ENCODE measurements at places on chromosomes 12 and 14.

- DNase-seq = no peak
Observed at GRCh38 chr12:89156862-89157262, 195.4 kb downstream of the DUSP6 start.

DNA sequence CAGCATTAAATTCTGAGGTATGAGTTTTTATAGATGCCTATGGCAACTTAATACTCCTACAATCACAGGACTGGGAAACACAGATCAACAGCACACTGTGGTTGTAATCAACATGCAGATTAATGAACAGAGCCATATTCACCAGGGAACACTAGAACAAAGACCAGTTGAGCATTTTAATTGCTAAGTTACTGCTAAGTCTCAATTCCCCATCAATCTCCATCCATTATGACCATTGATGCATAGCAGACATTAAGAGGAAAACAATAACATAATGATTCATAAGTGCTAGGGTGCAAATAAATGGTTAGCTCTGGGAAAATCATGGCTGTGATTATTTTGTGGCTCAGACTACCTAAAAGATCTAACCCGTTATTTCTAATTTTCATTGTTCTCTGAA lies 505.6 kb downstream of the TRHDE start:
- no peak for DNase-seq

DNA sequence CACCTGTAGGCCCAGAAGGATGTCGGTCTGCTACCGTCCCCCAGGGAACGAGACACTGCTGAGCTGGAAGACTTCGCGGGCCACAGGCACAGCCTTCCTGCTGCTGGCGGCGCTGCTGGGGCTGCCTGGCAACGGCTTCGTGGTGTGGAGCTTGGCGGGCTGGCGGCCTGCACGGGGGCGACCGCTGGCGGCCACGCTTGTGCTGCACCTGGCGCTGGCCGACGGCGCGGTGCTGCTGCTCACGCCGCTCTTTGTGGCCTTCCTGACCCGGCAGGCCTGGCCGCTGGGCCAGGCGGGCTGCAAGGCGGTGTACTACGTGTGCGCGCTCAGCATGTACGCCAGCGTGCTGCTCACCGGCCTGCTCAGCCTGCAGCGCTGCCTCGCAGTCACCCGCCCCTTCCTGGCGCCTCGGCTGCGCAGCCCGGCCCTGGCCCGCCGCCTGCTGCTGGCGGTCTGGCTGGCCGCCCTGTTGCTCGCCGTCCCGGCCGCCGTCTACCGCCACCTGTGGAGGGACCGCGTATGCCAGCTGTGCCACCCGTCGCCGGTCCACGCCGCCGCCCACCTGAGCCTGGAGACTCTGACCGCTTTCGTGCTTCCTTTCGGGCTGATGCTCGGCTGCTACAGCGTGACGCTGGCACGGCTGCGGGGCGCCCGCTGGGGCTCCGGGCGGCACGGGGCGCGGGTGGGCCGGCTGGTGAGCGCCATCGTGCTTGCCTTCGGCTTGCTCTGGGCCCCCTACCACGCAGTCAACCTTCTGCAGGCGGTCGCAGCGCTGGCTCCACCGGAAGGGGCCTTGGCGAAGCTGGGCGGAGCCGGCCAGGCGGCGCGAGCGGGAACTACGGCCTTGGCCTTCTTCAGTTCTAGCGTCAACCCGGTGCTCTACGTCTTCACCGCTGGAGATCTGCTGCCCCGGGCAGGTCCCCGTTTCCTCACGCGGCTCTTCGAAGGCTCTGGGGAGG lies at the start of gene LTB4R:
Gene LTB4R, plus strand, starts transcription at position 857 of the 959 bp plus-strand sequence. CDS start 4,150 bp downstream, outside the sequence.
- DNase-seq = peak; percentile 76

- no peak for DNase-seq
Observed at GRCh38 chr12:126617312-126617711, 1552.1 kb downstream of the AACS start.

- DNase-seq = no peak
Observed at GRCh38 chr12:131857908-131858850, 30.0 kb downstream of the MMP17 start.

DNA sequence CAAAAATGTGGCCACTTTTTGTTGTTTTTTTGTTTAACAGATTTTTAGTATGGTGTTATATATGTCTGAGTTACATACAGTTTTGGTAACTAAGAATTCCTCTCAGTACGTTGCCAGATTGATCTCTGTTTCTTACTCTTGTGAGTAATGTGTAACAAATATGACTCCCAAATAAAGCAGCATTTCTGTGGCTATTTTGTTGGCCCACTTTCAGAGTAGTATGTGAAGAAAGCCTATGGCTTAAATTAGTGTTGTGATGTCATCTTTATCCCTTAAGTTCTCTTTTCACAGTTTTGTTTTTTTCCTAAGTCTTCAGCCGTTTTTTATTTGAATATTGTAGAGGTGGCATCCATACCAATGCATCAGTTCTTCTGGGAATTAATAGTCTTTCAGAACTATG lies 10.7 kb downstream of the PCNX4 start:
- no peak for DNase-seq

- DNase-seq = no peak
Observed at GRCh38 chr12:130138478-130138877, 23.8 kb upstream of the FZD10 start.

DNA sequence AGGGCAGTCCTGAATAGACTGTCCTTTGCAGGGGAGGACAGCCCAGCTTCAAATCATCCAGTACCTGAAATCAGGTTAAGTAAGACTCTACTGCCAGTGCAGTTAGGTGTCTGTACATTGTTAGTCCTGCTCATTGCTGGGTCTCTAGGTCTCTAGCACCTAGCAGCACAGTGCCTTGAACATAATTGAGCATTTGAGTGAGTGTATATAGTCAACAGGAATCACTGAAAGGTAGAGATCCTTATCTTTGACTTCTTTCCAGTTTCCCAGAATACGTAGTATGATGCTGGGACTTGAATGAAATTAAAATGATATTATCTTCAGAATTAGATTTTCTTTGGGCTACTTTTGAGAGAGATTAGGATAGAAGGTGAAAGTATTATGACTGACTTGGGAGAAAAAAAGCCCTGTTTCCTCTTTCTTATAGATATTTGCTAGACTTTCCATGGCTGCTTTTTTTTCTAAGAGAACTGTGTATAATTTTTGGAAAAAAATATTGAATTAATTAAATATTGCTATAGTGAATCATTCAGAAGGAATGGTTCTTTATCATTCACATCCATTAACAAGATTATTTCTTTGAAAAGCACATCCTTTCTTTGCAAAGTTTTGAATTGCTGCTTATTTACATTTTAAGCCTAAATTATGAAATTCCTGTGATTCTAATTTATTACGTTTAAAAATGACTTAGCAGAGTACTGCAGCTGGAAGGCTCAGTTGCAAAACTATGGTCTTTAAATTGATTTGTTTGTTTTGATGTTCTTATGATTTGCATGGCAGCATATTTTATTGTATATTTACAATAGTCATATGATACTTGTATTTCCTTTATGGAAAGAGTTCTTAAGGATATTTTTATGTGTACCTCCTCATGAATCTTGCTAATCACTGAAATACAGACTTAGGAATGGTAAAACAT lies 51.6 kb downstream of the PPP4R4 start:
- no peak for DNase-seq

GRCh38 chr14:31024010-31024480 lies 1.4 kb upstream of the AP4S1 start:
- no peak for DNase-seq

- DNase-seq = no peak
Observed at GRCh38 chr12:83514372-83514771, 827.7 kb downstream of the TMTC2 start.

DNA sequence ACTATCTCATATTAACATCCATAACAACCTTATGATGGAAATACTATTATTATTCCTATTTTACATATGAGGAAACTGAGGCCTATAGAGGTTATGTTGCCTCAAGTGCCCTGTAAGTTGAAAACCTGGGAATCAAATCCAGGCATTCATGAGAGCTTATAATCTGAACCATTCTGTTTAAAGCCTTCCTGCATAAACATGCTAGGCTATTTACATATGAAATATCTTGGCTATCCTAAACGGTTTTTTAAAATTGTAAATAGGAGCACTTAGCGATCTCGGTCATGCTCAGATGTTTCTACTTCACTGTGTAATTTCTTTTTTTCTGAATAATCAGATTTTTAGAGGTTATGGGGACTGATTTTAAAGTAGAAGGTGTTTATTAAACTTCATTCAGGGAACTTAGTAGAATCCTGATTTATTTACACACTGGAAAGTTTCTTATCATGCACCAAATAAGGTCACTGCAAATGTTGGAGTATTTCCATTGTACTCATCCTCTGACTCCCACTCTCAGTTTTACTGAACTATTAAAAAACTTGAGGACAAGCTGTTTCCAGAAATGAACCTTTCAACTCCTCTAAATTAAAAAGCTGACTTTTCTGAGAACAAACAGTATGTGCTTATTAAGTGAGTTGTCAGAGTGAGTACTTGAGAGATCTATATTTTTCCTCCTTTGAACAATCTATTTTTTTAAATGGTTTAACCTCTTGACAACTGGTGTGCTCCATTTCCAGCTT lies 141.7 kb downstream of the PIK3C2G start:
- no peak for DNase-seq

DNA sequence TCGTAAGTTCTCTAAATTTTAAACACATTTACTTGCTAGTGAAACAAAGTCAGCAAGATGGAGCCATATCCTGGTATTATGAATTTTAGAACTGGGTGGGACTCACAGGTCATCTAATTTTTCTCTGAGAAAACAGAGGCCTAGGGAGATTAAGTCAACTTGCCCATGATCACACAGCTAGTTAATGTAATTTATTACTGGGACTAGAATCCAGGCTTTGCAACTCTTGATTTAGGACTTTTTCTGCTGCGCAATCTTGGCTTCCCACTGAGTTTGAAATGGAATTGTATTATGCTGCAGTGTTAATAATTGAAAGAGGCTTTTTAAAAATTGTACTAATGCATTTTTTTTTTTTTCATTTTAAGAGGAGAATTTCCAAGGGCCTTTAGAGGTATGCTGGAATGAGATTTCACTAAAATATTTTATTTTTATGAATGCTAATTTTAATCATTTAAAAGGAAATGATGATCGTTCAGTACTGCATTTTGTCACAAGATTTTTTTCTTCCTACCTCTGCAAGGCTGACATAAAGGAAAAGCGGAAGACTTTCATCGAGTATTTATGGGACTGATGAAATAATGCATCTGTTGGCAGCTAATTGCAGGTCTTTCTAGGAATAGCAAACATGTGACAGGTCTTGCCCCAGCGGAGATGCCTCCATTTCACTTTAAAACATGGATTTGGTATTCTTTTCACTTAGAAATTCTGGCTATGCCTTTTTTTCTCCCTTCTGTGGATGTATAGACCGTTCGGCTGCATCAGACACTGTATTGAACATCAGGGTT lies 9.6 kb downstream of the CRADD start:
- DNase-seq = no peak

DNA sequence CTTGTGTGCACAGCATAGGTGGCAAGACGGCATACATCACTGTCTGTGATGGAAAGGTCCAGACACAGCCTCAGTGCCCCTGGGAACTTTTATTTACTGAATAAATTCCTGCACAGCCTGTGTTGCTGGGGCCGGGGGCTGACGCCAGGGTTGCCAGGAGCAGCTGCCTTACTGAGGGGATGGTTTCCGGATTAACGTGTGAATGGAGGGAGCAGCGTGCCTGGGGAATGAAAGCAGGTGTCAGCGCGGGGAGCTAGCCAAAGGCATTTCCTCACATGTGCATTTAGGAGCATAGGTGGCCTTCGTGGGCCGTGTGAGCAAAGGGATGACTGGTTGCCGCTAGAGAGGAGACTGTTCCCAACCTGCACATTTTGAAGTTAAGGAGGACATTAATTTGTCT lies 41.6 kb downstream of the SFSWAP start:
- no peak for DNase-seq

DNA sequence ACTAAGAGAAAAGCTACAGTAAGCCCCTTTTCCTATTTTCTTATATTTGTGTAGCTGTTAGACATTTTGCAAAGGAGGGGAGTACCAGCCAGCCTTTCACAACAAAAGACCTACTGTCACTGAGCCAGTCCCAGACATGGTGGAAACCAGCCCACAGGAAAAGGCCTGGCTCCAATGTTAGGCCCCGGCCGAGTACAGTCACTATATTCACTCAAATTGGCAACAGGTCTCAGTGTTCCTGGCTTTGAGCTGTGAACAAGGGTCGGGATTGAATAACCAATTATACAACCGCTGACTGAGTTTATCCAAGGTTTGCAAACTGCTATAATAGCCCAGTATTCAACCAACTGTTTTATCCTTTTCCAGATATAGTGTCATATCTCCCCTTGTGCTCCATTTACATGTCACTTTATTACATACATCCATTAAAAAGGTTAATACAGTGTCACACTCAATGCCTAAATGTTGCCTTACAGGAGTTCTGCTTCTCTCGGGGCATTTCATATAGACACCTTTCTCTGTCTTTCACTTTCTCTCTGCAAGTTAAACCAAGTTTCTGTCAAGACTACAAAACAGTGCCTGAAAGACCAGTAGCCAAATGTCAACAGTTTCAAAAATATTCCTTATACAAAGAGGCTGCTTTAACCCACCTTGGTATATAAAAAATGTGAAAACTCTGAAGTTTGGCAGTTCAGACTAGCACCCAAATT lies 178.1 kb downstream of the SOX5 start:
- DNase-seq = no peak

GRCh38 chr14:49622022-49622607 lies 1.5 kb downstream of the MGAT2 start:
- no peak for DNase-seq

DNA sequence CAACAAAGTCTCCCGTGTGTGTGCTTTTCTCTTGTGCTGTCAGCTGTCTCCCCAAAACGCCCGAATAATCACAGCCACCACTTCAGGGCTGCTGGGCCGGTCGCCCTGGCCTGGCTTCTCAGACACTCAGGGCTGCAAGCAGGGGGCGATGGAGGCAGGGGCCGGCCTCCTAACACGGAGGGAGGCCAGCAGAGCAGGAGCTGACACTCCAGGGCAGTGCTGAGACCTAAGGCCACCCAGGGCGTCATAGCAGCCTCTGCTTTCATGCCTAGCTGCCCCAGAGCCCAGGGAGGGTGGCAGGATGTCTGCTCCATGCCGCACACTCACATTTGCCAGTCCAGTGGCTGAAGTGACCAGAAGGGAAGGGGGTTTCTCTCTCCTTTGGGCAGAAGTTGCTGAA lies 25.6 kb downstream of the STX2 start:
- DNase-seq = no peak

GRCh38 chr12:93134175-93134890 lies 205.2 kb upstream of the EEA1 start:
- no peak for DNase-seq

DNA sequence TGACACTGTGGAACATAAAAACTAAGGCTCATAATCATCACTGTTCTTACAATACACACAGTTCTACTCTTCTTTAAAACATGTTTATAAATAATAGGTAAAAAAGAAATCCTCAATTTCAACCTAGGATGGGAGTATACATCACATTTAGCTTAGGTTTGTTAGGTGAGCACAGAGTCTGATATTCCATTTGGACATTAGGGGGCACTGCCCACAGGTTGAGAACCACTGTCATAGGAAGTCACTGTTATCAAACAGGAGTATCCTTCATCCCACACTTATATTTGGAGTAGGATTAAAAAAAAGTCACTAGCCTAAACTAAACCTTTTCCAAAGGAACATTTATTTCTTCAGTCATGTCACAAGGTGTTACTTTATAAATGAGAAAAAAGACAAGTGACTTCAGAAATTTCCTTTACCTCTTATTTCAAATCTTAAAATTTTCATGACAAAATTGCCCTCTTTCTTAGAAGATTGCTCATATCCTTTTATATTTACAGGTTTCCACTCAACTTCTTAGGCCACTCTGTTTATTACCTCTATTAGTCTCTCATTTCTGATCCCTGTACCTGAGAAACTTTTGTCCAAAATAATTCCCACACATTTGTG lies 240.6 kb downstream of the CPNE8 start:
- no peak for DNase-seq

All from GM19239 (cell line).